ENCODE measurements at places on chromosomes 1 and 21.

DNA sequence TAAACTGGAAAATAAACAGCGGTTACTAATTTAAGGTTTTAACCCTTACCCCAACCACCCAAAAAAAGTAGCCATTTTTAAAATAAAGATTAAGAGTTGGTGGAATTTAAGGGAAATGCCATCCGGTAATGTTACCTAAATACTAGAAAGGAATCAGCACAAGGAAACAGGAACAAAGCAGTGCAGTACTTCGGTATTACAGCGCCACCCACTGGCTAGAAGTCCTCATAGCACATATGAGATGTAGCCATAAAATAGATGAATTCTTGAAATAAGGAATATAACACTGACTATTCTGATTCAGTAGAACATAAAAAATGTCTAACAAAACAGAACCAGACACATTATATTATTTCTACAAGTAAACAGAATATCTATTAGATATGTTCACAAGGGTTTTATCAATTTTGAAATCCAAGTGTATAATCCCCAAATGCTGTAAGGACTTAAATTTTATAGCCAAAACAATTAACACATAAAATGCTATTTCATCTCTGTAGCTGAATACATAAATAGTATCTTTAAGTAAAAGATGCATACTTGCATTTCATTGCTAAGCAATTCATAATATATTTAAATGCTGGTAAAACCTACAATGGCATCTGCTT, 58.8 kb downstream of the FRRS1 start:
- DNase-seq, result peak; percentile 66

- no peak for DNase-seq
These were observed 28.8 kb upstream of the MTF1 start for GRCh38 chr1:37888022-37888700.

DNA sequence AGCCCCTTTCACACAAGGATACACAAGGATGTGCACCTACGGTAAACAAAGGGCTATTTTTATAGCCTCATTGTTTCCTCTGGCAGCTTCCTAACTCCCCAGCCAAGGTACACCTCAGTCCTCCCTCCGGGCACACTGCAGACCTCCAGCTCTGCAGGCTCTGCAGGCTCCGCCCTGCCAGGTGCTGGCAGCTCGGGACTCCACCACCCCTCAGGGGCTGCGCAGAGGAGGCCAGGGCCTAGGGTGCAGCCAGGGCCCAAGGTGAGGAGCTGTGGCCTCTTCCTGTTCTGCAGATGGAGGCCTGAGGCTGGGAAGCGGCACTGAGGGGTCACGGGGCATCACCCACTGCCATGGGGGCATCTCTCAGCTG, 19.8 kb upstream of the CLSTN1 start:
- peak; percentile 45 for DNase-seq

DNA sequence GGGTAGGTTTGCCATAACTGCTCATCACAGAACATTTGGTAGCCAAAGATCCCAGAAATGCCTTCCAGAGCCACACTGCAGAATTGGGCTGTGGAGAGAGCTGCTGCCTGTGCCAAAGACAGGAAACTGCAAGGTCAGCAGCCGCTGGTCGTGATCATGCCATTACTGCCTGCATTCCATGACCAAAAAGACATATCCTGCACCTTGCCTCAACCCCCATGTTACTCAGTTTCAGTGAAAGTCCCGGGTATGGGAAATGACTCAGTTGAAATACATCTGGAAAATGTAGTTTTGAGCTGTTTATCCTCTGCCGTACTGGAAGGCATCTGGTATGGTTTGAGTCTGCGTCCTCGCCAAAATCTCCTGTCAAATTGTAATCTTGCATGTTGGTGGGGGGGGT, 161.7 kb downstream of the FCRL5 start:
- DNase-seq, result no peak

DNA sequence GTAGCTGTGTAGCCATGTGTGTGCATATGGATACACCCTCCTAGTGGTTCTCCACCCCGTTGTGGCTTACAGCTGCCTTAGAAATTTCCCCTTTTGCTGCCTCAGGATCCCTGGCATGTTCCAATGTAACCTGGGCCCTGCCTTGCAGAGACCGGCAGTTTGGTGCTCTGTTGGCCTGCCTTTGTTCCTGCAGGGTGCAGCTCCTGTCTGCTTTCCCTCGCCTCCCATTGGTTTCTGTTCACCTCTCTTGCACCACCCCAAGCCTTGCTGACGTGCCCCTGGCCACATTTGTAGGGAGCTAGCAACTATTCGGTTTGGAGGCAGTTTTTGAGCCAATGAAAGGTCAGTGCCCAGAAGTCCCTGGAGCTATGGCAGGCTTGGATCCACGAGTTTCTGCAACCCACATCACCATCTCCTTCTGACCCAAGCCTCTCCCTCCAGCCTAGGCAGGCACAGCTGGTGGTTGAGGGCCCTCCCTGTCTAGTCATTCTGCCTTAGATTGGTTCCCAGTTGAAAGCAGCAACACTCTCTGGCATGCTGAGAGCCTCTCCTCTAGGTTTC, 54.9 kb downstream of the MAB21L3 start:
- DNase-seq, result no peak

DNA sequence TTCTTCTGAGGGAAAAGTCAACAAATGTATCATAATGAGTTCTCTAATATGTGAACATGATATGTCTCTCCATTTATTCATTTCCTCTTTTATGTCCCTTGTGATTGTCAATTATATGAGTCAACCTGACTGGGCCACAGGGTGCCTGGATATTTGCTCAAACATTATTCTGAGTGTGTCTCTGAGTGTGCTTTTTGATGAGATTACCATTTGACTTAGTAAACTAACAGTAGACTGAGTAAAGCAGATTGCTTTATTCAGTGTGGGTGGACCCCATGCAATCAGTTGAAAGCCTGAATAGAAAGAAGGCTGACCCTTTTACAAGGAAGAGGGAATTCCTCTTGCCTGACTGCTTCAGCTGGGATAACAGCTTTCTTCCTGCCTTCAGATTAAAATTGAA, 142.6 kb downstream of the SLC35F3 start:
- no peak for DNase-seq

DNA sequence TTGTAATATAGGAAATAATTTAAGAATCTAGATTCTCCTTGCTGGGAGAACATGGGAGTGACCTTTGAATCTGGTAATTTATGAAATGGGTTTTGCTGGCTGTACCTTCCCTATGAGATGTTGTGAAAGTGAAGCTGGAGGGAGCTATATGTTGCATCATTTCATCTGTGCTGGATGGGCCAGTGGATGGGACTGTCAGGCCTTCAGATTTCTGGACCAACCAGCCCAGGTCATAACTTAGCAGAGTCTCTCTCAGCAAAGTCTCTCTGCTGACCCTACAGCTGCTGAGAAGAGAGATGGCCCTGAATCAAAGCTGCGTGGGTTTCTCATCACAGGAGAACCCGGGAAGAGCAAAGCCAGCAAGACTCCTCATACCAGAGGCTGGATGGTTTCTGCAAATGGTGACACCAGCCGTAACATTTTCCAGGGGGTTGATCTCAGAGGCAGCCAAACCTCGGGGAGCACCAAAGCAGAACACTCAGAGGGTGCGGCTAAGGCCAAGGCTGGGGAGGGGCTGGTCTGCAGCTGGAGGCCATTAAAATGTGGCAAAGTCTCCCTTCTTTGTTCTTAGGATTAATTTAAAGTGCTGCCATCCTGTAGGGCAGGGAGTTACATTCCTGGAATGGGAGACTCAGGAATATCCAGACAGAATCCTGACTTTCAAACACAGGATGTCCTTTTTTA, 18.2 kb upstream of the PTGFRN start:
- no peak for DNase-seq

GRCh38 chr1:176575991-176576390, 113.0 kb downstream of the PAPPA2 start:
- no peak for DNase-seq

GRCh38 chr1:17893891-17894631, 138.9 kb downstream of the ACTL8 start:
- peak; percentile 38 for DNase-seq

GRCh38 chr1:200128944-200129879, 101.7 kb downstream of the NR5A2 start:
- DNase-seq, result no peak

- no peak for DNase-seq
These were observed 31.9 kb downstream of the CDCP2 start for GRCh38 chr1:54120698-54121481.

DNA sequence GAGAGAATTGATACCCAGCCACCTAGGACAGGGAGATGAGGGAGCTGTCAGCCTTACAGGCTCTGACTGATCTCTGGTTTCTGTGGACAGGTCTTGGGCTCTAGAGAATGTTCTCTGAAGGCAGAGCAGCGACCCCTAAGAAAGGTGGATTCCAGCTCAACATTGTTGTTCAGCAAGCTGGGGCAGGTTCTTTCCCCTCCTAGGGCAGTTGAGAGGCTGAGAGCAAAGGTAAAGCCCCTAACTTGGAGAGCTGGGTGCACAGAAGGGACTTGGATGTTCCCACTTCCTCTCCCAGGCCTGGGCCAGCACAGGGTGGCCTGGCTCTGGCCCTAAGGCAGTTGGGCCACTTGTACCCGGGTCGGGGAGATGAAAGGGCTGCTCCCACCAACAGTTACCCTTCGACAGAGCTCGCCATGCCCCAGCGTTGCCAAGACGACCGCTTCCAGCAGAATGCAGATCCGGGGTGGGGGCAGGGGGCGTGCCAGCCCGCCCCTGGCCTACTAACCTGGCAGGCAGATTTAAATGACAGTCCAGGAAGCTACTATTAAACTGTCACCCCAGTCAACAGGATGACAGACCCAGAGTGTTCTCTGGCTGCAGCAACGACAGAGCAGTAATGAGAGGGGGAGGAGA, 31.6 kb downstream of the LRP8 start:
- DNase-seq, result peak; percentile 58

- DNase-seq, result no peak
These were observed 15.8 kb upstream of the NUP210L start for GRCh38 chr1:154170547-154171222.

- DNase-seq, result peak; percentile 21
These were observed 553.2 kb downstream of the KIF26B start for GRCh38 chr1:245707941-245708340.

DNA sequence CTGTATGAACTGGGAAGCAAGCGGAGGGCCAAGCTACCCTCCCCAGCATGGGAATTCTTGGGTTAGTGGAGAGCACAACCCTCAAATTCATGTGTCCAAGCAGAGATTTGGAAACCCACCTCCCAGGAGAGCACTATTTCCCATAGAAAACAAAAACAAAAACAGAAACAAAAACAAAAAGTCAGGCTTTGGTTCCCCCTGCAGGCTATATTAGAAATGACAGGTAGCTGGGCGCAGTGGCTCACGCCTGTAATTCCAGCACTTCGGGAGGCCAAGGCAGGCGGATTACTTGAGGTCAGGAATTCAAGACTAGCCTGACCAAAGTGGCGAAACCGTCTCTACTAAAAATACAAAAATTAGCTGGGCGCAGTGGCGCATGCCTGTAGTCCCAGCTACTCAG, 10.8 kb downstream of the MINDY1 start:
- peak; percentile 71 for DNase-seq

DNA sequence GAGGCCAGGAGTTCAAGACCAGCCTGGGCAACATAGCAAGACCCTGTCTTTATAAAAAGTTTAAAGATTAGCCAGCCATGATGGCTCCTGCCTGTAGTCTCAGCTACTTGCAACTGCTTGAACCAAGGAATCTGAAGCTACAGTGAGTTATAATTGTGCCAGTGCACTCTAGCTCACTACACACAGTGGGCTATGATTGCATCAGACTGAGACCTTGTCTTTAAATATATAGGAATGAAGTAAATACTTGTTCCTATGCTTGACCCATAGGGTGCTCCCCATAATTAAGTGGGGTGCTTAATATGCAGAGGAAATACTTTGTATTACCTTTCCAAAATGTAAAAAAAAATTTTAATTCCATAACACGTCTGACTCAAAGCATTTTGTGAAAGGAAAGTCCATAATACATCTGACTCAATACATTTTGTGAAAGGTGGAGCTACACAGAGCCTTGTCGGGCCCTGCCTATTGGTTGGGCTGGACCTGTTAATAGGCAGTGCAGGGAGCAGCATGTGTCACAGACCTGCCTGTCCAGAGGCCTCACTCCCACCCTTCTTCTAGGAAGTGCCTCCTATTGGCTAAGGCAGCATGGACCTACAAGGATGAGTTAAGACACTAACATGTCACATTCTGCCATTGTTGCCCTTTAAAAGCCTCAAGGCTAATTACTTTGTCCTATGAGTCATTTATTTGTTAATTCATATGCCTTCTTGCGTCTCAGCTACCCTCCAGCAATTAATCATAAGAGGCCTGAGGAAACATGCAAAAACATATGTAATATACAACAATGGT, 33.6 kb downstream of the CD58 start:
- no peak for DNase-seq

DNA sequence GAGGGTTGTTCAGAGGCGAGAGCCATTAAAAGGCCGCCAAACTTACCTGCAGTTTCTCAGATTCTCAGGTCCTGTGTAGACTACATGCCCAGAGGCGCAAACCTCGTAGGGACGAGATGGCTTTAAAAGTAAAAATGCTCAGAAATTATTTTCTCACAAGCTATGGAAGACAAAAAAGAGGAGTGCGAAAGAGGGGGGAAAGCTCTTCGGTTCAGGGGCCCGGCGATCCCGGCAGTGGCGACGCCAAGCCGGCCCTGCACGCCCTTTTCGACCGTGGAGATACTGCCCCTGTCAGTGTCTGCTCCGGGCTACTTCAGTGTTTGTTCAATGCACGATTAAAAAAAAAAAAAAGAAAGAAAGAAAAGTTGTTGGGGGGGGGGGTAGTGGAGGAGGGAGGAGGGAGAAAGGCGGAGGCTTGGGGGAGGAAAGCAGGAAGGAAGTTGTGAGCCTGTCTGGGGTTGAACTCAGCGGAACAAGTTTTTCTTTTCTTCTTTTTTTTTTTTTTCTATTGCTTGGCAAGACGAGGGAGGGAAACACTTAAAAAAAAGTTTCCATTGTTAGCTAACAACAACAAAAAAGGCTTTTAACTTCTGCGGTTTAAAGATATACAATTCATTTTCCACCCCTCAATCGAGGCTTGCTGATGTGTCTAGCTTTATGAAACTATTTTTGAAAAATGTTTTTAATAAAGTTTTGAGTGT, at the start of gene ITPKB:
ITPKB (minus strand) TSS at position 288 of the 701 bp plus-strand sequence. CDS start 1,824 bp downstream, outside the sequence.
- DNase-seq, result no peak

DNA sequence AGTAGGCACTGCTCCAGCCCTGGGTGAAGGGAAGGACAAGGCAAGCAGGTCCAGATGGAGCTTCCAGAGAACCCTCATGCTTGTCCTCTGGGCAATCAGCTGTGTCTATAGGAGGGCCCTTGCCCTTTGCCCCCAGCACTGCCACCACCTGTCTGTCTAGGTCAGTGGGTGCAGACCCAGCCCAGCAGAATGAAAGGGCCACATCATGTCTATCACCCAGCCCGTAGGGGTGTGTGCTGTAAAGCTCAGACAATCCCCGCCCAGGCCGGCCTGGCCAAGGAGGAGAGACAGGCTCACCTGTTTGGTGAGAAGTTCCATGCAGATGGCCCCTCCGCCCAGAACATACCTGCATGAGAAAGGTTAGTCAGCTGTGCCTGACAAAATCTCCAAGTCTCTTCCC, 7.0 kb downstream of the UBE2Q1 start:
- DNase-seq, result no peak

DNA sequence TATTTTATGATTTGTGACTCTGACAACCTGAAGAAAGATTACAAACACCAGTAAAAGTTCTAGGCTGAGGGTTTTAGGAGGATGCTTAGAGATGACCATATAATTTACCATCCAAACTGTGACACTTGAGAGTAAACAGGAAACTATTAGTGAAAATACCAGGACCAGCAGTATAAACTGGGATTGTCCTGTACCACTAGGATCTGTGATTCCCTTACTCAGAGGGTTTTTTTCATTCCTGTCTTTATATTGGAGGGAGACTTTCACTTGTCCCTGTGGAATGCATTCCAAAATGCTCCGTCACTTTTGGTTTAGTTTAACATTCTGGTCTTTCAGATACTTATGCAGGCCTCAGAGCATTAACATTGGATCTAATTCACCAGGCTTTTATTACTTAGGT, 482.9 kb downstream of the PTBP2 start:
- DNase-seq, result no peak
